ENCODE measurements at places on chromosomes 3 and 15.
A peak's percentile ranks its signal among the peaks of the same experiment; 100 is the strongest.

DNA sequence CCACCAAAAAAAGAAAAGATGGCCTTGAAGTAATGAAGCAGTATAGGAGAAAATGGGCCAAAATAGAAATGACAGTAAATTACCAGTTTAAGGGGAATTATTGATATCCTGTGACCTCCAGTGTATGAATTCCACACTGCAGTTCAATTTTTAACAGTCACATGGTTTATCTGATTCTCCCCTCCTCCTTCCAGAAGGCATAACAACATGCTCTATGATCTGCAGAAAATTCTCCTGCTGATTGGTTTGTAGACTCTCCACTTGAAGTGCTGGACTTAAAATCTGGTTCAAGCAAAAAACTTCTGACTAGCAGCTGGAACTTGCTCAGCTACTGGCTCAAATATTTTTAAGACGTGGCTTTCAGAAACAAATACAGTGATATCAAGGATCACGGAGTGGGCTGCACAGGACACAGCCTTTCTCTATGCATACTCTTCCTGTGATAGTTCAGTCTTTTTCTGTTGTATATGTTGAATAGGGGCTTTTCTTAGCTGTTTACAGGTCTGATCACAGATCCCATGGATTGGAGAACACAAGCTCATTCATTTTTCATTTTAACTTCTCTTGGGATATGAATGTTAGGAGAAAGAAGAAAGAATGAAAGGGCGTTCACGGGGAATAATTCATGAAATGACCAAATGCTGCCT is 211.5 kb downstream of the LSAMP start:
- DNase-seq: no peak

DNA sequence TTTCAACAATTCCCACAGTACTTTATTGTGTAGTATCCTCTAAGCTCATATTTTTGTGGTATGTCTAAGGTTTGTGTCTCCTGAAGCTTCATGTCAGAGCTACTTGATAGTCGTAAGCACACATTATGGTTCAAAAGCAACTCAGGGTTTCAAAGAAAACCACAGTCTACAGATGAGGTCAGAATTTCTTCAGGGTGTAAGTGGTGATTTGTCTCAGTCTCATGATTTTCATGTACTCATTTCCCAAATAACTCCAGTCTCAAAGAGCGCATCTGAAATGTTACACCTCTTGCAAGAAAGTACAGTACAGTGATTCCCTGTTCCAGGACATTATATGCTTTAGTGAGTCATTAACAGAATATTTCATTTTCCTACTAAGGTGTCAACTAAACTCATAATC is 47.5 kb upstream of the SSR3 start:
- DNase-seq: no peak

GRCh38 chr3:121405631-121406030 is 140.2 kb downstream of the POLQ start:
- DNase-seq: no peak

- no peak for DNase-seq
Measured at GRCh38 chr15:30882849-30883433, 20.8 kb upstream of the FAN1 start.

GRCh38 chr3:55162031-55162795 is 234.4 kb upstream of the LRTM1 start:
- no peak for DNase-seq

GRCh38 chr3:73074781-73075180 is 13.3 kb downstream of the EBLN2 start:
- DNase-seq: no peak

GRCh38 chr15:66897416-66897815 is 168.0 kb upstream of the SMAD3 start:
- DNase-seq: no peak

- no peak for DNase-seq
Measured at GRCh38 chr3:69189487-69189886, 67.1 kb upstream of the LMOD3 start.

- no peak for DNase-seq
Measured at GRCh38 chr3:61637088-61638051, 76.0 kb downstream of the PTPRG start.

- DNase-seq: no peak
Measured at GRCh38 chr15:92954002-92954401, 53.9 kb downstream of the CHD2 start.

GRCh38 chr3:123818921-123819429 is 65.2 kb downstream of the MYLK start:
- no peak for DNase-seq

DNA sequence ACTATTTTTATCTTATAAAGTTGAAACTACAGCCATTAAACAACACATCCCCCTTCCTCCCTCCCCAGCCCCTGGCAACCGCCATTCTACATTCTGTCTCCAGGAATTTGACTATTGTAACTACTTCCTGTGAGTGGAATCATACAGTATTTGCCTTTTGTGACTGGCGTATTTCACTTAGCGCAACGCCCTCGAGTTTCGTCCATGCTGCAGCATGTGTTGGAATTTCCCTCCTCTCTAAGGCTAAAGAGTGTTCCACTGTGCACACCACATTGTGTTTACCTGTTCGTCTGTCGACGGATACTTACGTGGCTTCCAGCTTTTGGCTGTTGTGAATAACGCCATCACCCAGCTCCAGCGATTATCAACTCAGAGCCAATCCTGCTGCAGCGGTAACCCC is 52.0 kb upstream of the DLG1 start:
- DNase-seq: no peak

DNA sequence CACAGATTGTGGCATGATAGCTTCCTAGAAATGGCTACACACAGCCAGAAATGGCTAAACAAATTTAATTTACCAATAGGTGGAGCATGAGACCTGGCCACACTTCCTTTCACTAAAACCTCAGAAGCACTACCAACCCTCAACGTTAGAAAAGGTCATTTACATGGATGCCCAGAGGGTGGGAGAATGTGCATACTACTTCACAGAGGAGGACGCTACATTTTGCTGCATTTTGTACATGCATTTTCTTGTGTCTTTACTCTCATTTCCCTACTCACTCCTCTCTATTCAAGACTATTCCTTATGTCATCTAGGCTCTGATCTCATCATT is 40.1 kb downstream of the C2CD4B start:
- no peak for DNase-seq

- no peak for DNase-seq
Measured at GRCh38 chr3:46908294-46908985, 30.9 kb downstream of the PTH1R start.

DNA sequence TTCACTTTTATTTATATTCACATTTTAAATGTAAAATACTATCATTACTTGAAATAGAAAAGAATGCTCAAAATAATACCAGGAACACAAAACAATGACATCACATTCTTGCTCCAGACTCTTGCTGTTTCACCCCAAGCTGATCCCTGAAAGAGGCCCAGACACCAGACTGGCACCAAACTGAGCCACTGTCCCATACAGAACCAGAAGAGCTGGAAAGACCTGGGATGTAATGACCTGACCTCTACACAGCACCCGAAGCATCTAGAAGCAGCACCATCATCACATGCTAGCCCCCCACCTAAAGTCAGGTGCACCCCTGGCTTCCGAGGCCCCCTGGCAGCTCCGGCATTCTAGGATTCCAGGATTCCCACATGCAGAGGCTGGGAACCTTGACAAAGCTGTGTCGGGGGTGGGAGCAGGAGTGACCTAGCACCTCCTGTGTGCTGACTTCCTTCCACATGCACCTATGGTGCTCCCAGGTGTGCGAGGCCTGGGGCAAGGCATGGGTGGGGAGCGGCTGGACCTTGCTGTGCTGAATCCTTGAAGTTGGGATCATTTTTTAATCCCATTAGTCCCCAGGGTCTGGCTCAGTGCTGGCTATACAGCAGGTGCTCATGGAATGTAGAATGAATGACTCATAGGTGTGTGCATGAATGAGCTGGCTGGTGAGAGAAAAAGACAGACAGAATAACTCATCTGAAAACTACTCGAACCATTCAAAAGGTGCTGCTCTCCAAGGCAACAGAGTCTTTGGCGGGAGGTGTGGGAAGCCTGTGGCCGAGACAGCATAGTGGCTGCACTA is 144.7 kb upstream of the IQSEC1 start:
- no peak for DNase-seq

DNA sequence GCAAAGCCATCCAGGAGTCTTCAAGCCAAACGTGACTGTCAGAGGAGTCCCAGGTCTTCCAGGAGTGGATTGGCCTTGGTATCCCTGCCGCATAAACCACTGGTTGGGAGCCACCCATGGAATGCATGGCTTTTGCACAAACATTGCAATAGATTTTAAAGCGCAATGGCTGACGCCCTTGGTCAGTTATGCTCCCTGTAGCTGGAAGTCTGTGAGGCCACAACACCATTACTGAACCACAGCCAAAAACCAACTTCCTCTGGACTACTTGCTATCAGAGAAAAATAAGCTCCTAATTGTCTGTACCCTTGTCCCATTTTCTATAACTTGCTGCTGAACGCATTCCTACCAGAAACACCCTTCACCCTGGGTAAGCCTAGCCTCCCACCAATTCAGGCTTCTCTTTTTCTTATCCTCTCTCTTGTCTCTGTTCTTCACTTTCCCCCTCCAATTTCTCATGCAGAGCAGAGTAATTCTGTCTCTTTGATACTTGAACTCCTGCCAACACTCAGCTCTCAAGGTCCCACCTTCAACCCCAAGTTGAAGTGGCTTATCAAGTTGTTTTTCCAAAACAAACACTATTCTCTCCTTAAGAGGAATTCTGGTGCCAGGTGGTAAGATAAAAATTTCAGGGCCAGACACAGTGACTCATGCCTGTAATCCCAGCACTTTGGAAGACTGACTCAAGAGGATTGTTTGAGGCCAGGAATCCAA is 176.4 kb upstream of the UBE2E1 start:
- no peak for DNase-seq

GRCh38 chr15:31318429-31318828 is 8.2 kb upstream of the KLF13 start:
- no peak for DNase-seq

DNA sequence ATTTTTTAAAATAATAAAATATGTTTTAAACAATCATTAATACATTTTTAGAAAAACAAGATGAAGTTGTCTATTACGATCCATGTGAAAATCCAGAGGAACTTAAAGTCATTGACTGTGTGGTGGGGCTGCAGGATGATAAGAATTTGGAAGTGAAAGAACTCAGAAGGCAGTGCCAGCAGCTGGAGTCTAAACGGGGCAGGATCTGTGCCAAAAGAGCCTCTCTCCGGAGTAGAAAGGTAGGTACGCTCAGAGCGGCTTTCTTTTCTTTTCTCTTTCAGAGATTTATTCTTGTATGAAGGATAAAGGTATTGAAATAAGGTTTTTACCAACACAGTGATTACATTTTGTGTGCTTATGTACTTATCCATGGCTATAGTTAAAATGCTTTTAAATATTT is 13.6 kb downstream of the WHAMM start:
- no peak for DNase-seq

DNA sequence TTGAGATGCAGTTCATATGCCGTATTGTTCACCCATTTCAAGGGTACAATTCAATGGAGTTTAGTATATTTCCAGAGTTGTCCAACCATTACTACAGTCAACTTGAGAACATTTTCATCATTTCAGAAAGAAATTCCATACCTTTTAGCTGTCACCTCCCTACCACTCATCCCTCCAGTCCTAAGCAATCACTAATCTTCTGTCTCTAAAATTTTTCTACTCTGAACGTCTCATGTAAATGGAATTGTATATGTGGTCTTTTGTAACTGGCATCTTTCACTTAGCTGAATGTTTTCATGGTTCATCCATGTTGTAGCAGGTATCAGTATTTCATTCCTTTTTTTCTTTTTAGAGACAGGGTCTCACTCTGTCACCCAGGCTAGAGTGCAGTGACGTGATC is 51.1 kb downstream of the CMTM7 start:
- no peak for DNase-seq

- DNase-seq: no peak
Measured at GRCh38 chr3:197343656-197344408, 45.4 kb upstream of the DLG1 start.

- no peak for DNase-seq
Measured at GRCh38 chr3:149727656-149728055, 24.6 kb downstream of the COMMD2 start.

DNA sequence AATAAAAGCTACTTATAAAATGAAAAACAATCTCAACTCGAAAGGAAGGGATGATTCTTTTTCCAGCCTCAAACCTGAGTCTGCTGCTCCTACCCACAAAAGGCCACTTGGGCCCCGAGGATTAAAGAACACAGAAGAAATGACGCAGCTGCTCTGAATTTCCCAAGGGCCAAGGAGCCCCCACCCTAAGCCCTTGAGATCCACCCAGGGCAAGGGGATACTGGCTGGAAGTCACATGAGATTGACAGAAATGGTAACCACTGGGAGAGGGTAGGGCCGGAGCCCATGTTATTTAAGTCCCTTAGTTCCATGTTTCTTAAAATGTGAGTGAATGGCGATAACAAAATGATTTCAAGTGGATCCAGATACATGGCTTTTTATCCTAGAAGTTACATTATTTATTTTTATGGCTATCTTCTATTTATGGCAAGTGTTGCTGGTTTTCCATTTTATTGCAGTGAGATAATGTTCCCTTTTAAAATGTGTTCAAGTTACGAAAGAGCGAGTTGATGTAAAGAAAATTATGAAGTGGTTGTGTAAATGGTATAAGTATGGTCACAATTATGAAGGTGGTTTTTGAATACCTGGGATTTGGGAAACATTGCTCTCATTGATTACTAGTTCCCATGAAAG is 16.8 kb downstream of the IGDCC4 start:
- DNase-seq: no peak

- no peak for DNase-seq
Measured at GRCh38 chr15:29819979-29820378, 2.3 kb downstream of the TJP1 start.

- no peak for DNase-seq
Measured at GRCh38 chr15:82184776-82185175, 77.8 kb downstream of the EFL1 start.

- no peak for DNase-seq
Measured at GRCh38 chr15:40550341-40551037, 14.4 kb downstream of the CCDC32 start.

GRCh38 chr15:38683382-38684242 is 119.0 kb upstream of the RASGRP1 start:
- peak; percentile 50 for DNase-seq

DNA sequence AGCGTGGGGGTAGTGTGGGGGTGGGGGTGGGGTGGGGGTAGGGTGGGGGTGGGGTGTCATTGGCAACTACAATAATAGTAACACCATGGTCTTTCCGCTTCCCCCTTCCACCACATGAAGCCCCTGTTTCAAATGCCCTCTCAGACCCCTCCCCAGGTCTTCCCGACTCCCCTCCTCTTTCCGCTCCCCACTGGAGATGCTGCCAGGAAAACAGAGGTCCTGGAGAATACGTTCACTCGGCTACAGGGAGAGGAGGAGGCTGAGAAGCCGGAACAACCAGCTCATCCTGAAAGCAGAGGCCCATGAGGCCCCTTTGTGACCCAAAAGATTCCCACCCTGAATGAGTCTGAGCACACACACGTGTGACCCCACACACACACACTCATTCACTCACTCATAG is 75.4 kb downstream of the CPN2 start:
- DNase-seq: no peak

GRCh38 chr3:48077815-48078214 is 61.6 kb upstream of the MAP4 start:
- DNase-seq: no peak

- DNase-seq: no peak
Measured at GRCh38 chr3:65749066-65749465, 289.7 kb downstream of the MAGI1 start.

GRCh38 chr15:90394748-90395442 is 6.9 kb downstream of the IQGAP1 start:
- DNase-seq: no peak

GRCh38 chr3:187227658-187228258 is 30.5 kb downstream of the RTP1 start:
- DNase-seq: no peak

- no peak for DNase-seq
Measured at GRCh38 chr15:74278207-74278606, 42.1 kb downstream of the CCDC33 start.

- no peak for DNase-seq
Measured at GRCh38 chr15:88400084-88400483, 67.1 kb downstream of the MRPL46 start.
